Osteoblast (primary cell): ENCODE measurements at places on chromosomes 3 and 15. TPM values are rescaled to one million over a fixed set of nuclear protein-coding genes. Genes with fewer than 3 reads are reported as not detected.
A peak's percentile ranks its signal among the peaks of the same experiment; 100 is the strongest.

- no peak for DNase-seq
Measured at GRCh38 chr3:14646131-14646573, 5.4 kb upstream of the CCDC174 start.

CLRN1 gene
- not detected in 2 replicates for total RNA-seq

GRCh38 chr3:66083096-66083678 lies 44.5 kb upstream of the MAGI1 start:
- no peak for DNase-seq

GRCh38 chr3:157918402-157918801 lies 187.8 kb downstream of the SHOX2 start:
- DNase-seq: no peak

FAM227B gene
- total RNA-seq: 4.3 and 6.2 TPM in 2 replicates

DNA sequence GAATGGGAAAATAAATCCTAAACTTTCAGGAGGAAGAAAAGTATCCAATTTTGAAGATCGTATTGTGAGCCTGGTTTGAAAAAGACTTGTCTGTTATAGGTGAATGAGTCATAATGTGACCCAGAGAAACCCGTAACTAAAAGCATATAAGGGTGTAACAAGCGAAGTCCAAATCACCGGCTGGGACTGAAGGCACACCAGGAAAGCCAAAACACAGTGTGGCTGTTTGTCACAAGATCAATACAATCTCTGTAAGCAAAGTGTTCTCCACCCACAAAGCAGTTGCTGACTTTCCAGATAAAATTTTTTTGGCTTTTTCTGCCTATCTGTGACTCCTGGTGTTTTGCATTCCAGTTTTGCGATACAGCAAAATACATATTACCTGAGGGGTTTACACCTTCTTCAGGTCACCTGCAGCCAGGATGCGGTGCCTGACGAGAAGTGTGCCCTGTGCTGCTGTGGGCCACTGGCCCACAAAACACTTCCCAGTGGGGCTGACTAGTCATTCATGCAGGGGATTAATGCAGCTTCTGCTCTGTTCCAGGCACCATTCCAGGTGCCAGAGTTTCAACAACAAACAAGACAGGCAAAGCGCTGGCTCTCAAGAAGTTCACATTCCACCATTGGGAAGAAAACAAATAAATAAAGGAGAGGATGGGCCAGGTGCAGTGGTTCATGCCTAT lies 14.4 kb downstream of the HES1 start:
- no peak for DNase-seq

GRCh38 chr3:106560451-106560966 lies 691.7 kb upstream of the CBLB start:
- peak; percentile 43 for DNase-seq

DAZL gene
- total RNA-seq: not detected in 2 replicates

DNA sequence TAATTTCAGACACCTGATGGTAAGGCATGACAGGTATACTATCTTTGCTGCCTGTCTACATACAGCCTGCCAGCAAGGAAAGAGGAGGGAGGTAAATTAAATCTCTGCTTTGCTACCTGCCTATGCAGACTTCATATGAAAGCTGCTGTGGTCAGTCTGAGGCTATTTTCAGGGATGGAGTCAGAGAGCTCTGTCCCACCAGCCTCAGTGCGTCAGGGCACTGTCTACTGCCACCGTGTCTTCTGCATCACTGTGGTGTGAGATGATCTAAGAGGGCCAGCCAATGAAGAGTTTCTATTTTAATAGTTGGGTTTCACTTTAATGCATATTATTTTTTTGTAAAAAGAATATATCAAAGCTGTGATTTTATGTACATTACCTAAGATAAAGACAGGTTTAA lies 125.6 kb downstream of the CADPS start:
- no peak for DNase-seq

DNA sequence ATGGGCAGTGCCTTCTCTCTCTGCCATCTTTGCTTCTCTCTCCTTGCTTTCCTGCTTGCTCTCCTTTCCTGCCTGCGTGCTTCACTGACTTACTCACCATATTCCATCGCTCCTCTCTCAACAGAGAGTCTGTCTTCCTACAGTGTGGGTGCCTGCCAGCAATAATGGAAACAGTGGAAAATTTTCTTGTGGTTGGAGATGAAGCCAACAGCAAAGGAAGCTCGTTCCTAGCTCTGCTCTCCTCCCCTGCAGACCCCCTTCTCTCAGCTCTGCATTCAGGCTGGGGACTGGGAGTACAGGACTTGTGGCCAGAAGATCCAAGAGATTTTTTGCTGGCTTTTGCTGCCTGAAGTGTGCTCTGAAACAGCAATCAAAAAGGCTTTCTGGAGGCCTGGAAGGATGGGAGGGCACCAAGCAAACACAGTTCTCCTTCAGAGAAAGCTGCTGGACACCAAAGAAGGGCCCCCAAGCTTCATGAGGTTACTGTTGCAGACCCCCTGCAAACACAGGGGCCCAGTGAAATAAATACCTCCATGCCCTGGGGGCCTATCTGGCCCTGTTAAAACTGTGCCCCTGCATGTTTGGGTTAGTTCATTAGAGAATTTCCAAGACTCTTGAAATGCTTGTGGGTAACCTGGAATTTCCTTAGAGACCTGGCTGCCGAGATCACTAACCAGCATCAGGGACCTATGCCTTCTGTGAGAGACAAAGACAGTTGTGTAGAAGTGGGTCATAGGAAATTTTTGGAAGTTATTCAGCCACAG lies 149.9 kb upstream of the RASGRP1 start:
- peak; percentile 64 for DNase-seq
